ENCODE measurements at places on chromosomes 7 and 10.

- DNase-seq = peak; percentile 61
Observed at GRCh38 chr10:95273393-95274312, 17.1 kb downstream of the PDLIM1 start.

DNA sequence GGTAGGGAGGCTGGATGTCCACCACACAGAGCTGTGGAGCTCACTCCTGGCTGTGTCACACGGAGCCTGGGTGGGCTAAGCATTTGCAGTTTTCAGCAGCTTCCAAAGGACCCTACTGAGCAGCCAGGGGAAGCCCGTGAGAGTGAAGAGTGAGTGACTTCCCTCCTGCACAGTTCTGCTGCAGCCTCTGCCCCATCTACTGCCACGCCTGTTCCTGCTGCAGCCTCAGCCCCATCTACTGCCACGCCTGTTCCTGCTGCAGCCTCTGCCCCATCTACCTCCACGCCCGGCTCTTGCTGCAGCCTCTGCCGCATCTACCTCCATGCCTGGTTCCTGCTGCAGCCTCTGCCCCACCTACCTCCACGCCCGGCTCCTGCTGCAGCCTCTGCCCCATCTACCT lies 12.2 kb downstream of the ADAM8 start:
- DNase-seq = no peak

DNA sequence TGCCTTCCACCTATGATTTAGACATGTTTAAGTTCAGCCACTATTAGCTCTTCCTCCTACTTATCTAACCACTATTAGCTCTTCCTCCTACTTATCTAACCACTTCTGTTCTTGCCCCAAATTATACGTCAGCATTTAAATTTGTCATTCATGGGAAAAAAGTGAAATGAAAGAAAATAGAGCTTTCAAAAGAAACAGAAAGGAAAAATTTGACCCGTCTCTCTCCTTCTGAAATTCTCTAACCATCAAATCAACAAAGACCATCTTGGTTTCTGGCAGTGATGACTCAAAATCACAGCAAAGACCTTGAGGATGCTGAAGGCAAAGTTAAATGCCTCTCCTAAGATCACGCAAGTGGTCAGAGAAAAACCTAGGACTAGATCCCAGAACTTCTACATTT lies 2.6 kb downstream of the LIPA start:
- DNase-seq = no peak

- no peak for DNase-seq
Observed at GRCh38 chr7:131056007-131056406, 271.7 kb upstream of the MKLN1 start.

- DNase-seq = no peak
Observed at GRCh38 chr7:1691096-1691495, 21.0 kb downstream of the ELFN1 start.

- DNase-seq = peak; percentile 84
Observed at GRCh38 chr7:27125986-27126394, 4.6 kb downstream of the HOXA4 start.

- DNase-seq = no peak
Observed at GRCh38 chr7:40231796-40232195, 97.0 kb downstream of the SUGCT start.

DNA sequence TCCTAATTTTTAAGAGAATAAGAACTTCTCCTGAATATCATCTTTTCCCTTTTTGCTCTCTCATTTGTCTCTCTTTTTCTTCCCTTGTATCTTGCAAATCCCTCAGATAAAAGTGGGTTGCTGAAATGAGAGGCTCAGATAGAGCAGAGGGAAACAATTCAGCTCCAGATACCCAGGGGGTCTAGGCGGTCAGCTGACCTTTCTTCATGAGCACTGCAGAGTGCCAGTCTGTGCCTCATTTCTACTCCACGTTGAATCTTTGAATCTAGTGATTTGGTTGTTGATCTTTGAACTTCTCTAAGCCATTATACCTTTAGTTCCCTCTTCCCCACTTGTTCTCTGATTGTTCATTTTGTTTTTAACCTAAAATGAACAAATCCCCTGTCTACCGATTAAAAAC lies 572.6 kb downstream of the PTPRN2 start:
- no peak for DNase-seq

DNA sequence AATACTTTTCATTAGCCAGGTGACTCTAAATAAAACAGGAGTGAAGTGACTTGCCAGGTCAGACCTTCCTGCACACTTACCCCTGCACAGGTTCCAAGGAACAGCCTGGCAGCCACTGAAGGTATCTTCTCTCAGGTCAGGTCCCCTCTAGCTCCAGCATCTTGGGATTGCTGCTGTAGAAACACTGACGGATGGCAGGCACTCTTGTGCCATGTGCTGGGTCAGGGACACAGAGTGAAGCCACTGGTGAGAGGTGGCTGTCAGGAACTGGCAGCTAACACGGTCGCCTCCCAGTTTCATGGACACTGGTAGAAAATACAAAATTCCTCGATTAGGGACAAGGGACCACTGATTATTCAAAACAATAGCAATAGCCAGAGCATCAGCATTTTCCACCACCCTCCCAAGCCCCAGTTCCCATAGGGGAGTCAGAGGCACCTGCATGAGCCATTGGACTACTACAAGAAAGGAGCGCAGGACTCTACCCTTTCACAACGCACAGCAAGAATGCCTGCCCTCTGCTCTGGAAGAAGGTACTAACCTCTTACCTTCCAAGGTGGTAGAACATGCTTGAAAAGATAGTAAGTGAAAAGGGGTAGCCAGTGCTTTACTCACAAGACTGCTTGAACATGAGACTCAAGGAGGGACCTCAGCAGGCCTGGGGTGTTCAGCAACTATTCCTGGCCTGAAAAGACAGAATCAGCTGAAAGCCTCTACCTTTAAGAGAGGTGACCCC lies 5.1 kb upstream of the MYO1G start:
- DNase-seq = no peak

- DNase-seq = no peak
Observed at GRCh38 chr10:82040336-82040735, 165.3 kb downstream of the NRG3 start.

- no peak for DNase-seq
Observed at GRCh38 chr7:26599982-26600381, 264.4 kb downstream of the SKAP2 start.

DNA sequence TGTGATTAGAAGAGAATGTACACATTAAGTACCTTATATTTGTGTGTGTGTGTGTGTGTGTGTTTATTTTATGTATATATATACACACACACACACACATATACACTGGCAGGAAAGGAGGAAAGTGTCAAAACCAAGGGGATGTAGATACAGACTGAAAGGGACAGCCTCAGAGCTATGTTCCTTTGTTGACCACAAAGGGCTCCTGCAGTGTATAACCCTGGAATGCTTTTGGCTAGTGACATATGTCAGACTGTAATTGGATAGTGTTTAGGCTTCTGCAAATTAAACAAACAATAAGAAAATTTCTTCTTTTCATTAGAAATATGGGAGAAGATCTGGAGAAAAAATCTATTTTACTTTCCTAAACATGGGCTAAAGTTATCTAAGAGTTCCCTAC lies 15.9 kb downstream of the GBF1 start:
- no peak for DNase-seq

- DNase-seq = no peak
Observed at GRCh38 chr7:97215556-97215955, 98.1 kb downstream of the SDHAF3 start.

DNA sequence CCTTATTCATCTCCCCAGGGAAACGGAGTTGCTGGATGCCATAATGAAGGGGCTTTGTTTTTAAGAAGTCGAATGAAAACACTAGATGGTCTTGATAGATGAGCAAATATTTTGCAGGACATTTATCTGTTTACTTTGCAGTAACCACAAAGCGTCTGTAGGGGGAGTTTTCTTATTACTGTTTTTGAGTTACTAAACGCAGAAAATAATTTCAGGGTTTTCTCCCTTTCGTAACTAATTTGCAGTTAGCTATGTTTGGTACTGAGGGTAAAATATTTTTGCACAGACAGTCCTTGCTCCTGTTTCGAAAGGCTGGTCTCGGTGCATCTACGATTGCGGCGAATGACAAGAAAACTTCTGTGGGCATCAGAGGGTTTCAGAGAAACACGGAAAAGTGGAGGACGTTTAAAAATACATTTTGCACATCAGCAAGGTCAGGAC lies 505.6 kb upstream of the MKI67 start:
- peak; percentile 6 for DNase-seq

GRCh38 chr7:123131961-123132360 lies 67.8 kb downstream of the SLC13A1 start:
- DNase-seq = no peak

- no peak for DNase-seq
Observed at GRCh38 chr7:20954711-20955619, 168.3 kb upstream of the SP8 start.

DNA sequence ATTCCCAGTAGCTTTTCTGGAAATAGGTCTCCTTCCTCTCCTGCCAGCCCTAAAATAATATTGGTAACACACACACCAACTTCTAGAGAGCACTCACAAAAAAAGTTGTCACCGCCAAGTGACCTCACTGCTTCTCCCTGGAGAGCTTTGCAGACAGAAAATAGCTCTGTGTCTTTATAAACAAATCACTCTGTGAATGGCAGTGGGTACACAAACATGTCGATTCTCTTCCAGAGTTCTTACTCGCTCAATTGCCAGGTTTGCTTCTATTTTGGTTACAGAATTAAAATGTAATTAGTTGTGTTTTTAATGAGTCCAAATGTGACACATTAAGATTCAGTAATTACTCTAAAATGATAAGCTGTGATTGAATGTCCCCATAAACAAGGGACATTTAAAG lies 649.2 kb upstream of the C7orf33 start:
- DNase-seq = no peak

DNA sequence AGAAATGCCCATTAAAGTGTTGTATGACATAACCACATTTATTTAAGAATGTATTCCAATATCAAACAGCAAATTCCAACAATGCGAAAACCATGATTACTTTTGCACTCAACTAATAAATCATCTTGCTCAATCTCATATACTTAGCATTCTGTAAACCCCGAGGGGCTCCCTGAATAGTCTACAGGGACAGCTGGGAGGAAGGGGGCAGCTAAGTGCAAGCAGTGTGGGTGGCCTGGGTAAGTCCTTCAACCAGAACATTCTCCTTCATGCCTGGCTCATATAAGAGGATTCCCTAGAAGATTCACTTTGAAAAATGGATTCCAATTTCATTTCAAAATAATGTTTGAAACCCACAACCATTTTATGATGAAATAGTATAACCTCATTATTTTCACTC lies 355.5 kb downstream of the CDC14C start:
- no peak for DNase-seq

DNA sequence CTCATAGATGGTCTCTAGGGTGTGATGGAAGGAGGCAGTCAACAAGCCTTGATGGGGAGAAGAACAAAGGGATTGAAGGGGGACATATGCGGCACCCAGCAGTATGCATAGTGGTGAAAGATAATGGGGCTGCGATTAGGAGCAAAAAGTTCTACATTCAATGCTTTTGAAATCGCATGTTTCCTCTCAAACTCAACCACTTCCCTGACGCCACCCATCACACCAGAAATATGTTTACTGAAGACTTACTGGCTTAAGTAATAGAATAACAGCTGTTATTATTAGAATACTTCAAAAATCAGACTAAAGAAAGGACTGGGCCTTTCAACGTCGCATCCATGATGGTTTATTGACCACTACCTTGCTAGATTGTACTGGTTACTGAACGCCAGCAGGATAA lies 31.5 kb downstream of the MKRN1 start:
- no peak for DNase-seq

GRCh38 chr10:77297393-77297739 lies 340.2 kb downstream of the KCNMA1 start:
- DNase-seq = peak; percentile 61

DNA sequence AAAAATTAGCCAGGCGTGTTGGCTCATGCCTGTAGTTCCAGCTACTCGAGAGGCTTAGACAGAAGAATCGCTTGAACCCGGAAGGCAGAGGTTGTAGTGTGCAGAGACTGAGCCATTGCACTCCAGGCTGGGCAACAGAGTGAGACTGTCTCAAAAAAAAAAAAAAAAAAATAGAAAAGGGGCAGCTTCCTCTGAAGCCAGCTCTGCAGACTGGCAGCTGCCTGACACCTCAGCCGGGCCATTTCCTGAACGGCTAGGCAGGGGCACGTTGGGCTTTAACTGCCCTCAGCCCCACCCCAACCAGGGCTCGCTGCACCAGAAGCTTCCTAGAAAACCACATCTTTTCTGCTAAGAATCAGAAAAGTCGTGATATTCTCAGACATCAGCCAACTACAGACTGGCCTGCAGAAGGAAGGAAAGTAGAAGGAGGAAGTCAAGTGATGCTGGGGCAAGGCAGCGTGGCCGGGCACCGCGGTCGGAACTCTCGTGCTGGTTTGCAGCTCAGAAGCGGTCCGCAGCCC lies 38.0 kb downstream of the PRKAG2 start:
- no peak for DNase-seq

DNA sequence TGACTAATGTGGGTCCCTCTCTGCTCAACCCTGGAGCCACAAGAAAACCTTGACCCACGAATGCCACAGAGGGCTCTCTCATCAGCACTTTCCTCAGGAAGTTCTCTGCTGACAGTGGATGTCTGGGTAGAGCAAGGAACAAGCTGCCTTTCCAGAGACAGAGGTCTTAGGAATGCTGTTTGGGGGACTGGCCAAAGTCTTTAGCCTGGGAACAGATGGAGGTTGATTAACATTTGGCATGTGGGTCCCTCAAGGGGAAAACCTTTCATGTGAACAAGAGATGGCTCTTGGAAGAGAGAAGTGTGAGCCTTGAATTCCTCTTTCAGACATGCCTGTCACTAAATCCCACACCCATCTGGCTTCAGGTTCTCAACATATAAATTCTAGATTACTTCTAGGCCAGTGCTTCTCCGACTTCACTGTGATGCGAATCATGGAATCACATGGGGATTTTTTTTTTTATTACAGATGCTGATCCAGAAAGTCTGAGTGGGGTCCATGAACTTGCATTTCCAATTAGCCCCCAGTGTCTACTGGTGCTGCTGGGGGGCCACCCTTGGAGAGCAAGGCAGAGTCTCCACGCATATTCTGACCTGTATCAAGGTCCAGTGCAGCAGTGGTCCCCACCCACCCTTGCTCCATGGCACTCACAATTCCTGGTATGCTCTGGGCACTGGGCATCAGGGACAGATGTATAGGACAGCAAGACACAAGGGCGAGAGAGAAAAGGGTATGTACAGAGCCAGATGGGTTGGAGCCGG lies 360.4 kb downstream of the CXCL12 start:
- DNase-seq = no peak

- DNase-seq = no peak
Observed at GRCh38 chr10:35946556-35946955, 304.5 kb upstream of the FZD8 start.

- no peak for DNase-seq
Observed at GRCh38 chr7:133761443-133761842, 365.7 kb upstream of the LRGUK start.

DNA sequence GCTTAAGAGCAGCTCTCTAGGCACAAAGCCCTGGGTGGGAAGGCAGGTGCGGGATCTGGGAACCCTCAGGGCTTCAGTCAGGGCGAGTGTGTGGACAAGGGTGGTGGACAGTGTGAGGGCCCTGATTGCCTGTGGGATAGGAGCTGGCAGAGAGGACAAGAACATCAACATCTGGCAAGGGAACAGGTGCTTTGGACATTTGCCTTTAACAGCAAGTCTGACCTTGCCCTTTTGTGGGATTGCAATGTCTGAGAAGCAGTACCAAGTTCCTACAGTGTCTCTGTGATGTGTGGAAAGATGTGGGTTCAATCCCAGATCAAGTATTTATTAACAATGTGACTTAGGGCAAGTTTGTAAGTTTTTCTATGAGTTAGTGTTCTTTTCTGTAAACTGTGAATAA lies 46.7 kb downstream of the TFAM start:
- no peak for DNase-seq

Data from Caki2 (cell line).